Activated CD4-positive, alpha-beta T cell treated with anti-CD3 and anti-CD28 coated beads, Interleukin-2, amount 10 ng/mL, durations not matched to agents 7 days and 5 days (primary cell): ENCODE measurements at places on chromosomes 12 and 14. TPM values are rescaled to one million over a fixed set of nuclear protein-coding genes. Genes with fewer than 3 reads are reported as not detected.
A peak's percentile ranks its signal among the peaks of the same experiment; 100 is the strongest.

Gene SLC5A8
- not detected for total RNA-seq

- no peak overlapping the region for H3K27ac ChIP-seq
- no peak overlapping the region for H3K4me3 ChIP-seq
- DNase-seq, result peak; percentile 58
- peaks cover 63% of the 10 kb centered on the region for H3K36me3 ChIP-seq
Measured at GRCh38 chr12:77049767-77050353, 15.5 kb downstream of the E2F7 start.

DNA sequence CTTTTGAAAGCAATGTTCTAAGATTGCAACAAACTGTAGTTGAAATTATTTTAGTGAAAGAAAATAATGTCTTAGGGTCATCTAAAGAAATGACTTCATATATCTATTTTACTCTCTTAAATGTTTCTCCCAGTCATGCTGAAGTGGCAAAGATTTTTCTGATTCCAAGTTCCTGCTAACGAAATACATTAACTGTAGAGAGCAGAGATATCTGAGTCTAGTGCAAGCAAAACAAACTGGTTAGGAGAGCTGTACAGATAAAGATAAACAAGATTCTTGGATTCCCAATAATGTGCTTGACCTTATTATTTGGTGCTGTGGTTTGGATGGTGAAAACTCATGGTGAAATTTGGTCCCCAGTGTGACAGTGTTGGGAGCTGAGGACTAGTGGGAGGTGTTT, 199.9 kb upstream of the PWP1 start:
- H3K4me3 ChIP-seq, result no peak overlapping the region
- H3K4me1 ChIP-seq, result peaks cover 13% of the 10 kb centered on the region
- DNase-seq, result no peak
- no peak overlapping the region for H3K27ac ChIP-seq
- H3K36me3 ChIP-seq, result no peaks in the 10 kb centered on the region

DNA sequence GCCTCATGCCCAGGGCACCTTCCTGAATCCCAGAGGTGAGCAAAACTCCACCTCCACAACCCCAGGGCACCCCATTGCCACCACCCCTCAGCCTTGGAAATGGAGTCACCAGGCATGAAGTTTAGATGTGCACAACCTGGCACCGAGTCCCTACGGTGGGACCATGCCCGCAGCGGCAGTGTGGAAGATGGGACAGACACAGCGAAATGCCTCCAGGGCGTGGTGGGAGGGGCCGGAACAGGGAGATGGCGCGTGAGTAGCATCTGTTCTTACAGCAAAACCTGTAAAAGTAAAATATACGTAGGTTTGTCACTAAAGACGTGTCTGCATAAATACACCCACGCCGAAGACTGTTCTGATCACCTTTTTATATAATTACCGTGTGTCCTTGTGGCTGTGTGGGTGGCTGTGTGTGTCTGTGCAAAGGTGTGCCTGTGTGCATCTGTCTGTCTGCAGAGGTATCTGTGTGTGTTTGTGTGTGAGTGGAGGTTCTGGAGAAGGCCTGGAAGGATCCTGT, 17.4 kb upstream of the DEGS2 start:
- H3K27ac ChIP-seq, result no peak overlapping the region
- no peak overlapping the region for H3K4me3 ChIP-seq
- no peaks in the 10 kb centered on the region for H3K4me1 ChIP-seq
- H3K36me3 ChIP-seq, result no peaks in the 10 kb centered on the region
- peaks cover 7% of the 10 kb centered on the region for H3K27me3 ChIP-seq

- DNase-seq, result no peak
- H3K36me3 ChIP-seq, result no peaks in the 10 kb centered on the region
- H3K4me1 ChIP-seq, result no peaks in the 10 kb centered on the region
- no peaks in the 10 kb centered on the region for H3K27me3 ChIP-seq
- no peak overlapping the region for H3K4me3 ChIP-seq
Measured at GRCh38 chr12:85782711-85783110, 53.5 kb downstream of the RASSF9 start.

DNA sequence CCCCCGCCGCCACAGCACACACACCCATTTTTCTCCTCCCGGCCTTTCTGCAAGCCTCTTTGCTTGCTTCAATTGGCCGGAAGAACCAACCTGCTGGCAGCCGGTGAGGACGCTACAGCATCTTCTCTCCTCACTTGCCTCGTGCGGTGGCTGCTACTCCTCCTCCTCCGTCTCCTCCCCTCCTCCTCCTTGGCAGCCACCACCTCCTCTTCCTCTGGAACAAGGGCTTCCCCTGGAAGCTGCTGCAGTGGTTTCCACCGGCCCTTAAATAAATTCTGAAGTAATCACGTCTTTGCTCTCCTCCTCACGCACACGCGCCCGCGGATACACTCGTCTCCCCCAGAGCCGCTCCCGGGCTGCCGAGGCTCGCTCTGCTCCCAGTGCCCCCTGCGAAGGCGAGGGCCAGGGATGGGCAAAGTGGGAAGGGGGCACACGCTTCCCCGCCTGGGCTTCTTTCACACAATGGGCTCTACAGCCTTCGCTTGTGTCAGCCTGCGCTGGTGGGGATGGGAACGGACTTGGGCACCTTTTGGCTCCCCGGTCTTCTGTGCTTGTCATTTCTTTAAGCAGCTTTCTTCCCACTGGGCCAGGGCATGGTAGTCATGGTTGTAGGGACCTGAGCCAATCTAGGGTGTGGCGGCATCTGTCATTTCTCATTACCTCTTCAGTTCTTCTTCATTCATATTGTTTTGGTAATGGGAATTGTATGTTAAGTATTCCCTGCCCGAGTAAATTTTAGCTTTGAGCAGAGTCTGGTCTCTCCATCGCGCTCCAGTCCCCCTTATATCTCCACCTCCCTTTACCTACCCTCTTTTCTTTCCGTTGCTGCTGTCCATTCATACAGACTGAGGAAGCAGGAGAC, at the start of gene PPFIA2:
TSS of gene PPFIA2 (minus strand) at position 161 of the 862 bp plus-strand sequence.
- peak within 1 kb of the TSS; percentile 57 for H3K4me3 ChIP-seq
- H3K36me3 ChIP-seq, result no peaks in the 10 kb centered on the region
- H3K27me3 ChIP-seq, result peaks cover 33% of the 10 kb centered on the region
- H3K4me1 ChIP-seq, result peaks cover 16% of the 10 kb centered on the region
- DNase-seq, result peak; percentile 19

Gene PTPRB
- total RNA-seq, result not detected

- H3K36me3 ChIP-seq, result peaks cover 68% of the 10 kb centered on the region
- H3K4me3 ChIP-seq, result no peak overlapping the region
- DNase-seq, result no peak
- H3K4me1 ChIP-seq, result peaks cover 19% of the 10 kb centered on the region
Measured at GRCh38 chr12:71607494-71608330, 55.9 kb downstream of the ZFC3H1 start.

DNA sequence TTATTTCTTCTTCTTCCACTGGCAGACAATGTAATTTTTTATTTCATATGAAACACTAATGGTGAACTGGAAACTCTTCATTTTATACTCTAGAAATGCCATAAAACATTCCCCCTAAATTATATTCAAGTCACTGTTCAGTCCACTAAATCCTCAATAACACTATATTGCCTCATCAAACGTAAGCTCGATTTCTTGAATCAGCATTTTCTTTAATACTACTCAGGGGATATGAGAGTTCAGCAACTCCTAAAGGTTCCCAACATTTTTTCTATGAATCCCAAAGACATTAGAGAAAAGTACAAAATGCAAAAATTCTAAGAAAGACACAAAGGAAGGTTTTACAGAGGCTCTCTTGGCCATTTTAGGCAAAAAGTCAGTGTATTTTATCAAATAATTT, 59.3 kb downstream of the PRICKLE1 start:
- no peak overlapping the region for H3K27ac ChIP-seq
- H3K36me3 ChIP-seq, result no peaks in the 10 kb centered on the region
- no peaks in the 10 kb centered on the region for H3K4me1 ChIP-seq
- H3K27me3 ChIP-seq, result peaks cover 6% of the 10 kb centered on the region
- H3K4me3 ChIP-seq, result no peak overlapping the region
- DNase-seq, result no peak
